ENCODE measurements at places on chromosomes 5 and 9. TPM values are rescaled to one million over a fixed set of nuclear protein-coding genes. Genes with fewer than 3 reads are reported as not detected.

DNA sequence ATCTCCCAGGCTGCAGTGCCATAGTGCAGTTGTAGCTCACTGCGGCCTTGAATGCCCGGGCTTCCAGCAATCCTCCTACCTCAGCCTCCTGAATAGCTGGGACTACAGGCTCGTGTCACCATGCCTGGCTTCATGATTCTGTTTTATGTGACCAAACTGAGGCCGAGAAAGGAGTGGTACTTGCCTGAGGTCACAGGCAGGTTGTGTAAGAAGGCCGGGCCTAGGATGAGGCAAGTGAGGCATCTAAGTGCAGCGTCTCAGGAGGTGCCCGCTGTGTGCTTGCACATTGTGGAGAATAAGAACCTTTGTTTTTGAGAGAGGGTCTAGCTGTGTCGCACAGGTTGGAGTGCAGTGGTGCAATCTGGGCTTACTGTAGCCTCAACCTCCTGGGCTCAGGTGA lies 2.1 kb upstream of the NDST1 start:
- no peak for DNase-seq

GRCh38 chr9:4386819-4387218 lies 87.0 kb upstream of the GLIS3 start:
- DNase-seq, result no peak

GRCh38 chr9:98805506-98806272 lies 1.8 kb upstream of the GALNT12 start:
- no peak for DNase-seq

GRCh38 chr5:22531986-22532385 lies 321.2 kb downstream of the CDH12 start:
- DNase-seq, result no peak

The GNA14 gene
- 2.2 TPM for total RNA-seq

The ANKRD18B gene
- not detected for total RNA-seq

Measured in left ventricle myocardium inferior (tissue), 1 donor.